ENCODE measurements at places on chromosomes 11 and 22.

- DNase-seq, result no peak
Observed at GRCh38 chr11:61630089-61630488, 49.2 kb upstream of the SYT7 start.

- no peak for DNase-seq
Observed at GRCh38 chr11:129223701-129224149, 31.6 kb upstream of the ARHGAP32 start.

DNA sequence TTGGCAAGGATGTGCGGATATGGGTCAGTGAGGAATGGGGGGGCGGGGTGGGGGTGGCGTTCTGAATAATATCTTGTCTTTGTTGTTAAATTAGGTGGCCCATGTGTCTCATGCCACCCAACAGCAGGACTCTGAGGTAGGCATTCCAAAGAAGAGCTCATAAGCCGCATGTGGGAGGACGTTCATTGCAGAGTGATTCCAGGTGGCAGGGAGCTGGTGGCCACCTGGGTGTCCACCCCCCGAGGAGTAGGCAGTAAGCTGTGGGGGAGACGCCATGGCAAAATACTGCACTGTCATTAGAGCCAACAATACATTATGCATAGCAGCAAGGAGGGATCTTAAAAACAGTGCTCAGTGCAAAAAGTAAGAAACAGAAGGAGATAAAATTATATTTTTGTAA, 14.3 kb upstream of the CAPN5 start:
- no peak for DNase-seq

DNA sequence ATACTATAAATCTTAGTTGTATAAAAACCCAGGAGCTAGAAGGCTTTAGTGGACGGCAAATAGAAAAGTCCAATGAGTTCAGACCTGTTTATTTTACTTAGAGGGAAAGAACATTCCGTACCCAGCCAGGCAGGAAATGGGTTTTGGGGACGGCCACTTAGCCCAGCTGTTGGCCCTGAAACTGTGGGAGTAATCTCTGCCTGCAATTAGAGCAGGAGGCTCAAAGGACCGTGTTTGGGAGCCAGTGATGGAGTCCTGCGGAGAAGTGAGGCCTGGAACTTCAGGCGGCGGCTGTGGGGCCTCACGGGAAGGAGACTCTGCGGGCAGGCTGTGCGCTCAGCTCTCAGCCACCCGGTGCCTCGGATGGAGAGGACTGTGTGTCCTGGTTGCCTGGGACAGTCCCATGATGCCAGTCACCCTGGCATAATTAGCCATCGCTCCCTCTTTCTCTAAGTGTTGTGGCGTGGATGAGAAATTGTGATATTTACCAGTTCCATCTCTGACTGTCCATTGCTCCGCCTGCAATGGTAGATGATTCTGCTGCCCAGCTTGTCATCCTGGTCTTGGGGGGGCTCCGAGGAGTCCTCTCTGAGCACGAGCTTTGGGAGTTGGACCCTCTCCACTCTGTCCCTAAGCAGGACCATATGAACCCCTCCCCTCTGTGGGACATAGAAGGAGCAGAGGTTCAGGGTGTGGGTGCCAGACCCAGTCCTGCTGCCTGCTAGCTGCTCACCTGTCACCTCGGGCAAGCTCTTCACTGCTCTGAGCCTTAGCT, 530.3 kb downstream of the TBC1D22A start:
- no peak for DNase-seq

DNA sequence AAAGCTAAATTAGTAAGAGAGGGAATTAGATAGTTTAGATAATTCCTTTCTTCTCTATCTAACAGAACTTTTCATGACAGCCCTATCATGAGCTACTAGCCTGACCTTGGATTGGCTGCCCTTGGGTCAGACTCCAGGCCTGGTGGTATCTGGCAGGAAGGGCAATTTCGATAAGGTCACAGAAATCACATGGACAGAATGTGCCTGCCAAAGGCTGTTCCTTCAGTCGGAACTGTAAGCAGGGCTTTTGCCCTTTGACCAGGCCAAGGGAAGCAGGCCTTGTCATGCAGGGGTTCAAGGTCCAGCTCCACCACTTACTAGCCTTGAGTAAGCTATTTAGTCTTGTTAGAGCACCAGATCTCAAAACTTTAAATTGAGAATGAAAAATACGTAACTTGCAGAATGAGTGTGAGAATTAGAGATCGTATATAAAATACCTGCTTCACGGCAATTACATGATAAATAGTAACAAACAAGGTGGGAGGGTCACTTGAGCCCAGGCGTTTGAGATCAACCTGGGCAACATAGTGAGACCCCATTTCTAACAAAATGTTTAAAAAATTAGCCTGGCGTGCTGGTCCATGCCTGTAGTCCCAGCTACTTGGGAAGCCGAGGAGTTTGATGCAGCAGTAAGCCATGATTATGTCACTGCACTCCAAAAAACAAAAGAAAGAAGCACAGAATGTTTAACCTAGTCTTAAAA, 60.8 kb upstream of the SC5D start:
- no peak for DNase-seq

DNA sequence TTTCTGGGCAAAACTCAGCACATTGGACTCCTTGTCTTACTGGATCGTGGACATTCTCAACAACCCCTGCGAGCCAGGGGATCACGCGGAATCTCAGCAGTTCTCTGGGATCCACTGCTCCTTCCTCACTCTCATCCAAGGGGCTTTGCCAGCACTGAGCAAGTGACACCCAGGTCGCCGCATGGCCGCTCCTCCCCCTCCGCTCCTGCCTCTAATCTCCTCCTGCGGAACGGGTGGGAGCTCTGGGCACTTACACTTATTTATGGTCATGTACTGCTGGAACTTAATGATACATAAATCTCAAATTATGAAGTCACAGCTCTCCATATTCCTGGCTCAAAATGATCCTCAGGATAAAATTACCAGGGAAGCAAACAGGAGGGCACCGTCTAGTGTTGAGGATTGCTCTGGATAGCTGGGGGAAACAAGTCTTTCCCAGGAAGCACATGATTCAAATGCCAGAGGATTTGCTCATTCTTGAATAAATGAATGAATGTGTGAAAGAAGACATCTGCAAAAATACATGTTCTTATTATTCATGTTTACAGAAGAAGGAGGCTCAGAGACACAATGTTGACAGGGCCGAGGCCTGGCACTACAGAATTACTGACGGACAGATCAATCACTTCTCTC, 1077.3 kb downstream of the TBC1D22A start:
- DNase-seq, result no peak

- DNase-seq, result no peak
Observed at GRCh38 chr11:17421781-17422180, 33.3 kb upstream of the KCNJ11 start.

DNA sequence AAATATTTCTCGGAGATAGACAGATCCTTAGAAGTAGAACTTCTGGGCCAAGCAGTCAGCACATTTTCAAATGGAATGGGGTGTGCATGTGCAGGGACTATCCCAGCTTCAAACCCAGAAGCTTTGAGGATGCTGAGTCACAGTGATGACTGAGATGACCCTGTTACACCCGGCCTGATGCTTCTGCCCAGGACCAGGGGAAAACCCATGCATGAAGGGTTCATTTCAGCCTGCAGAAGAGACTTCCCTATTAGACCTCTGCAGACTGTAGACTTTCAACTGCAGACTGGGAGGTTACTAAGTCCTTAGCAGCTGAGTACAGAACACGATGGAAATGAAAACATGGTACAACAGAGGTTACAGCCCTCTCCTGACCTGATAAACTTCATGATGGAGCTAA, 3.6 kb upstream of the OR2AT4 start:
- DNase-seq, result no peak

DNA sequence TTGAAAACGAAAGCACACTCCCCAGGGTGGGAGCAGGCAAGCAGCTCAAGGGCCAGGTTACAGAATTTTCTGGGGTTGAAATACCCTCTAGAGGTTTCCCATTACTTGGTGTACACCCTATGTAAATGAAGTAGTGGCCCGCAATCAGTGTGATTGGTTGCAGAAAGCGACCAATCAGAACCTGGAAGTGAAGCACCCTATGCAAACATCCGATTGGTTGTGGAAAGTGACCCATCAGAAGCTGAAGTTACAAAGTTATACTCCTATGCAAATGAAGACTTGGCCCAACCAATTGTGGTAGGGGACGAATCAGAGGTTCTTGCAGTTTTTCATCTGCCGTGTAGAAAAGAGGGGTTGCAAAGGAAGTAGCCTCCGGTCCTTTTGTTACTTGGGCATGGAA, 19.2 kb downstream of the PRR5 start:
- DNase-seq, result no peak

- no peak for DNase-seq
Observed at GRCh38 chr11:90774727-90775566, 552.1 kb upstream of the CHORDC1 start.

DNA sequence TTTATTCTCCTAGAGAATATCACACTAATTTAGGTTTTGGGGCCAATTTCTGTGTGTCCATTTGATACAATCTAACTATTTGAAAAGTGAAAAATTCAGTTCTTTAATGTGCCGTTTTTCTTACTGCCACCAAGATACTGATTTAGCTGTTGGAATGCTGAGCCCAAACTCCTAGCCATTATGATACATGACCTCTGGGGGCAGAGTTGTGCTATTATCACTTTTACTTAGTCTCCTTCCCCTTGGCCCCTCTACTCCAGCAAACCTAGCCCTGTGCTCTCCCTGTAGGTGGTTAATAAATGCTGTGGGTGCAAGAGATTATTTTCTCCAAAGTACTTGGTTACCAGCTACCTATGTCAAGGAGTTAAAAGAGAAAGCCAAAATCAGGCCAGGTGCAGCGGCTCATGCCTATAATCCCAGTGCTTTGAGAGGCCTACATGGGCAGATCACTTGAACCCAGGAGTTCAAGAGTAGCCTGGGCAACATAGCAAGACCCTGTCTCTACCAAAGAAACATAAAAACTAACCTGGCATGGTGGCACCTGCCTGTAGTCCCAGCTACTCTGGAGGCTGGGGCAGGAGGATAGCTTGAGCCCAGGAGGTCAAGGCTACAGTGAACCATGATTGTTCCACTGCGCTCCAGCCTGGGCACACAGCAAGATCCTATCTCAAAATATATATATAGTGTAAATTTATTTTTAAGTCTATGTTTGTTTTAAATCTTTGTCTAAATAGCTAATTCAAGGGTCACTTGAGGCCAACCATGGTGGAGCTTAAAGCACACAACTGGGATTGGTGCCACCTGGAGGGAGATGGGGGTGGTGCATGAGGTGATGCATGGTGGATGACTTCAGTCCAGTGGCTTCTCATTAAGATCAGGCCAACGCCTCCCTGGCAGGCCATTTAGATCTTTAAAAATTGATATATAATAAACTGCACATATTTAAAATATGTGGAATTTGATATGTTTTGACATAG, 193.2 kb upstream of the PLET1 start:
- DNase-seq, result no peak

GRCh38 chr11:92929653-92930052, 39.8 kb upstream of the MTNR1B start:
- DNase-seq, result no peak

DNA sequence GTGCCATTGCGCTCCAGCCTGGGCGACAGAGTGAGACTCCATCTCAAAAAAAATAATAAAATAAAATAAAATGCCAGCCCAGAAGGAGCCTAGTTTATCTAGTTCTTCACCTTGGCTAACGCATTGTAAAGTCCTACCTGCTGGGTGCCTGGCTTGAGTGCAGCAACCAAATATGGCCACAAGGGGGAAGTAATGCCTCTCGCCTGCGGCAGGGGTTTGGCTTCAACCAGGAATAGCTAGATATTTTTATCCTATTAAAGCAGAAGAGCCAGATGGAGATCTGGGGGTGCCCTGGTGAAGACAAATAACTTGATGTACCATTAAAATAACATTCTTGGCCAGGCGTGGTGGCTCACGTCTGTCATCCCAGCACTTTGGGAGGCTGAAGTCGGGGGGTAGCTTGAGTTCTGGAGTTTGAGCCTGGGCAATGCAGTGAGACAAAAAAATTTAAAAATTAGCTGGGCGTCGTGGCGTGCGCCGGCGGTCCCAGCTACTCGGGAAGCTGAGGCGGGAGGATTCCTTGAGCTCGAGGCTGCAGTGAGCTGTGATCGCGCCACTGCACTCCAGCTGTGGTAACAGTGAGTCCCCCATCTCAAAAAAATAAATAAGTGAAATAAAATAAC, 20.6 kb upstream of the PLEKHB1 start:
- DNase-seq, result peak; percentile 40

DNA sequence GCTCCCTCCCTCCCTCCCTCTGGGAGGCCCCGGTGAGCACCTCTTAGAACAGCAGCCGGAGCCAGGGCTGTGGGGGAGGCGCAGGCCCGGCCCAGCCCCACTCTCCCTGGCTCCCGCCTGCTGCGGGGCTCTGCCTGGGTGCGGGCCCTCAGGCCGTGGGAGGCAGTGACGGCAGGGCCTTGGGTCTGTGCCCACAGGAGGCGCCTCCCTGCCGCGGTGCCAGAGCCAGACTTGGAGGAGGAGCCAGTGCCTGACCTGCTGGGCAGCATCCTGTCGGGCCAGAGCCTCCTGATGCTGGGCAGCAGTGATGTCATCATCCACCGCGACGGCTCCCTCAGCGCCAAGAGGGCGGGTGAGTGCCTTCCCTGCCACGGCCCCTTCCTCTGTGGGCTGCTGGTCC, 9.5 kb downstream of the IRF7 start:
- DNase-seq, result no peak

DNA sequence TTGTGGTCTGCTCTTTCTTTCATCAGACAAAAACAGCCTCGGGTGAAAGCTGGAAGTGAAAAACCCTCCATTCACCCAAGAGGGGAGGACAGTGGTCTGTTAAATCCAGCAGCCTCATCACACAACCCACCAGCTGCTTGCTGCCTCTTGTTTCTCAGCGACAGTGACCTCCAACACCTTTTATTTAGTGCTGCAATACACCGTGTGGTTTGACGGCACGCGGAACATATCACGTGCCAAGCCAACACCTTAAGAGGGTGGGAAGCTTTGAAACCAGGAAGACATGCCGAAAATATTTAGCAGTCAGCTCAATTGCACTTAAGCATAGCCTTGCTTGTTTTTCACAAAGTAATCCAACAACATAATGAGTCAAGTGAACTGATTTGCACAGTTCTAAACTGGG, 39.8 kb upstream of the POGLUT3 start:
- peak; percentile 4 for DNase-seq

- no peak for DNase-seq
Observed at GRCh38 chr22:36227396-36227795, 11.9 kb downstream of the APOL2 start.

- no peak for DNase-seq
Observed at GRCh38 chr11:12121517-12121916, 11.1 kb downstream of the MICAL2 start.

GRCh38 chr11:94751218-94751609, 16.9 kb upstream of the AMOTL1 start:
- DNase-seq, result no peak

GRCh38 chr22:49099496-49100124, 728.1 kb downstream of the BRD1 start:
- DNase-seq, result no peak

DNA sequence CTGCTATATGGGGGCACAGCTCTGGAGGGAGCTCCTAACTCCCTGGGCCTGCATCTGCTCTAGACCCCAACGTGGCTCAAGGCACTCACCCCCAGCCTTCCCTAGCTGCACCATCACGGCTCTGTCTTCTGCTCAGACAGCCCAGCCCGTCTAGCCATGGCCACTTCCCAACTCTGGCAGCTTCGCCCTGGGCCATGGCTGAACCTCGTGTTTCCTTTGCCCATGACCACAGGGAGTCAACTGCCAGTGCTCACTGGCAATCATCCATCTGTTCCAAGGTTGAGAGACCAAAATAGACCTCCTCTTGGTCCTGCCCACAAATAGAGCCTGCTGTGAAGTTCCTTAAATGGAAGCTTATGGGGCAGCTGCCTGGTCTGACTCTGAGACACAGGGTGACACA, 5.4 kb downstream of the LMO1 start:
- no peak for DNase-seq

- DNase-seq, result no peak
Observed at GRCh38 chr11:57071829-57072228, 83.1 kb downstream of the OR5AK2 start.

- no peak for DNase-seq
Observed at GRCh38 chr11:45409587-45409986, 123.4 kb upstream of the SYT13 start.
